ENCODE measurements at places on chromosomes 2 and 18.
A peak's percentile ranks its signal among the peaks of the same experiment; 100 is the strongest.

- no peak for DNase-seq
Observed at GRCh38 chr2:11559066-11559785, 25.4 kb downstream of the GREB1 start.

DNA sequence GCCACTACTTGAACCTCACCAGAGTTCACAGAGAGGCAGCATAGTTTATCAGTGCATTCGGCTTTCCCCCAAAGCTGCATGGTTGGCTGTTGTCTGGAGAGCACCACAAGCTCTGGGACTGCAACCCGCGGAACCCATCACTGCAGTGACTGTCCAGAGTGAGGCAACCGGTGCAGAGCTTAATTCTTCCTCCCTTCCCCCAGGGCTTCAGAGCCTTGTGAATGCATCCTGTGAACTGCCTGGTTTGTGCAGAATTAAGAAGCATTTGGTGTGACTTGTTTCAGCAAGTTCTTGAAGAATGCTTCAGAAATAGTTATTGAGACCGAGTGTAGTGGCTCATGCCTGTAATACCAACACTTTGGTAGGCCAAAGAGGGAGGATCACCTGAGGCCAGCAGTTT is 99.2 kb upstream of the FOSL2 start:
- DNase-seq, result no peak

GRCh38 chr18:70195852-70196434 is 9.5 kb downstream of the RTTN start:
- no peak for DNase-seq

DNA sequence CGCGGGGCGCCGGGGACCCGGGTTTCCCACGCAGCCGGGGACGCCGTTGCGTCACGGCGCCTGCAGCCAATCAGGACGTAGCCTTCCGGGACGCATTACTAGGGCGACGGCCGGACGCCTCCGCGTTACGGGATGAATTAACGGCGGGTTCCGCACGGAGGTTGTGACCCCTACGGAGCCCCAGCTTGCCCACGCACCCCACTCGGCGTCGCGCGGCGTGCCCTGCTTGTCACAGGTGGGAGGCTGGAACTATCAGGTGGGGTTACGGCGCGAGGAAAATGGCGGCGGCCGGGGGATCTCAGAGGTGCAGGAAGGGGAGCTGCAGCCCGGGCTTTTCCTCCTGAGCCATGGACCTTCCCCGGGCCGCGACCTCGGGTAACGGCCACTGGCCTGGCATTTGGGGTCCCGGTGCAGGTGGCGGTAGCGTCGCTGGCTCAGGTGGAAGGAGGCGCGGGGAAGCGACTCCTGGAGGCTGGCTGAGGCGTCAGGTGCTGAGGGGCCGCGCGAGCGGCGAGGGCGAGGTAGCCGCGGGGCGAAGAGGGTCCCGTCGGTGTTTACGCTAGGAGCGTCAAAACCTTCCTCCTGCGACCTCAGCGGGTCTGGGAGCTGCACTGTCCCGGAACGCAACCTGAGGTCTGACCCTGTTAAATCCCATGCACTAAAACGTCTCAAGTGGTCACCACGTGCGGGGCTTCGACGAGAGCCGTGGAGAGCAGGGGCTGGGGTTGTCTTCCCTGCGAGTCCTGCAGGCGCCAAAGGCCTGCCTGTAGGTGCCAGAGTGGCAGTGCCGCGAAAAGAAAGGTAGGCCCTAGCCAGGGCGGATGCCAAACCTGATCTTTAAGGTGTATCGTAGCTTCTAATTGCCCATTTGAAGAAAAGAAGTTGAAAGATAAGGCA is at the start of gene LCLAT1:
LCLAT1 (plus strand) TSS at position 98 of the 897 bp plus-strand sequence. CDS start 78,345 bp downstream, outside the sequence.
- peak; percentile 95 for DNase-seq

- no peak for DNase-seq
Observed at GRCh38 chr2:223102450-223102849, 50.5 kb downstream of the KCNE4 start.

- no peak for DNase-seq
Observed at GRCh38 chr18:49399003-49399402, 61.4 kb downstream of the DYM start.

DNA sequence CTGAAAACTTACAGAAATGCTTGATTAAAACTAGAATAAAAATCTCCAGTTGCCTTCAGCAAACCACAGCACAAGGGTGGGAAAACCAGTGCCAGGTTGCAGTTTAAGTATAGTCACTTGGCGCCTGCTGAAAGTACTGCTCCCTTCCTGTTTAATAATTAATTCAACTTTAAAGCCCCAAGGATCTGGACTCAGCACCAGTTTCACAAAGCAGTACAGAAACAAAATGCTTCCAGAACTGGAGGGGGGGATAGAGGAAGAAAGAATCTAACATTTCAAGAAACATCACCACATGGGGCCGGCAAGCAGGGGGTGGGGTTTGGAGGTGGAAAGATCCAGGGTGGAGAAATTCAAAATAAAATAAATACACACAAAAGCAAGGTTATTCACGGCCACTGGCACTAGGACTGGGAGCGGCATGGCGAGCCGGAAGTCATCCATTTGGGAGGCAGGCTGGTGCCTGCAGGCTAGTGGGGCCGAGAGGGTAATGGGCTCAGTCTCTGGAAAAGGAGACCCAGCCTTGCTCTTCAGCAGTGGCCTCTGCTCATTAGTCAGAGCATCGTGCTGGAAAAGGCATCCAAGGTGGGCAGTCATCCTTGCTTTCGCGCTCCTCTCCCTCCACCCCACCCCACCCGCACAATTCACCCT is 85.8 kb downstream of the POU3F3 start:
- no peak for DNase-seq

DNA sequence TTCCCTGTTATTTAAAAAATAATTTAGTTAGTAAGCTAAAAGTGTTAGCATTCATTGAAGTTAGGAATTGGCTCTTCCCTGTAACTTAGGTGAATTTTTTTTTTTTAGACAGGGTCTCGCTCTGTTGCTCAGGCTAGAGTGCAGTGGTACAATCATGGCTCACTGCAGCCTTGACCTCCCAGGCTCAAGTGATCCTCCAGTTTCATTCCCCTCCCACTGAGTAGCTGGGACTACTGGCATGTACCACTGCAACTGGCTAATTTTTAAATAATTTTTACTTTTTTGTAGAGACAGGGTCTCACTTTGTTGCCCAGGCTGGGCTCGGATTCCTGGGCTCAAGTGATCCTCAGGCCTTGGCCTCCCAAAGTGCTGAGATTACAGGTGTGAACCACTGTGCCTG is 66.4 kb downstream of the CERS6 start:
- no peak for DNase-seq

GRCh38 chr2:158228943-158229508 is 127.3 kb downstream of the UPP2 start:
- DNase-seq, result no peak

DNA sequence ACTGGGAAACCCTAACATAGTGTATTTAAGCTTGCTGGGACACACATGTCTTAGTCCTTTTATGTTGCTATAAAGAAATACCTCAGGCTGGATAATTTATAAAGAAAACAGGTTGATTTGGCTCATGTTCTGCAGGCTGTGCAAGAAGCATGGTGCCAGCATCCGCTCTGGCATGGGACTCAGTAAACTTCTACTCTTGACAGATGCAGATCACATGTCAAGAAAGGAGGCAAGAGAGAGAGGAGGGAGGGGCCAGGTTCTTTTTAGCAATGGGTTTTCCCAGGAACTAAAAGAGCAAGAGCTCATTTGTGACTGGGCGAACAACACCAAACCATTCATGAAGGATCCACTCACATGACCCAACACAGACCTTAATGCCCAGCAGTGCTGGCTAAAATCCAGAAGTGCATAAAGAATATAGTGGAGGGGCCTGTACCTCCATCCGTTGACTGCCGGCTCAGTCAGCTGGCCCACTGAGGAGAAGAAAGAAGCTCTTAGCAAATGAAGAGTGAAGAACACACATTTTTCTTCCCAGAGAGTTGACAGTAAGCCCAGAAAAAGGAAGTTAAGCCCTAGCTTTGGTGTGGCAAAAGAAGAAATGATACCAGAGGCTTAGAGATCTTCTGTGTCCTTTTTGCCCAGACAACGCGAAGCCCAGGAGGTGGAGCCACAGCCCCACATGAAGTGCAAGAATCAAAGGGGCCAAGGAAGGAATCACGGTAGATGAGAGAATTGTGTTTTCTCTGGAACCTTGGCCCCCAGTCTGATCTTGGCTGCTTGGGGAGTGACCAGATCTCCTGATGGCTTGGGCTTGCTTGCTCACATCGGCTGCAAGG is 183.5 kb upstream of the FAM98A start:
- no peak for DNase-seq

GRCh38 chr2:102014041-102014345 is 22.2 kb downstream of the IL1R2 start:
- no peak for DNase-seq

- no peak for DNase-seq
Observed at GRCh38 chr18:3172097-3172496, 47.7 kb downstream of the MYOM1 start.

- DNase-seq, result no peak
Observed at GRCh38 chr2:95317123-95317500, 20.0 kb downstream of the KCNIP3 start.

DNA sequence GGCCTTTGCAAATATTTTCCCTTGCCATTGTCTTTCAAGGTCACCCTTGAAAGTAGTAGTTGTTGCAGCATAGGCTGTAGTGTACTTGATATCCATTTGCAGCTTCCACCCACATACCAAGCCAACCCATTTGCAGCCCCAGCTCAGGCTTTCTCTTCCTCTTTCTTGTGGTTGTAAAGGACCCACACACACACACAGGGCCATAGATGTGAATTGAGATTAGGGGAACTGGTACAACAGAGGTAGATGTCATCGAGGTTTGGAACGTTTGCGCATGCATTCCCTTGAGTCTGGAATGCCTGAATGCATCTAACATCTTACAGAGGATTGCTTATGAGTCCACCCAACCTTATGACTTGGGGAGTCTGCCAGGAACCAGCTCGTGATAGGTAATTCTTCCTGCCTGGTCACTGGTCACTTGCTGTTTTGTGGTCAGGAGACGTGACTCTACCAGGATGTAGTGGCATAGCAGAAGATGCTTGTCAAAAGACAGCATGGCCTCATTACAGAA is 91.9 kb downstream of the MRPS9 start:
- DNase-seq, result no peak

DNA sequence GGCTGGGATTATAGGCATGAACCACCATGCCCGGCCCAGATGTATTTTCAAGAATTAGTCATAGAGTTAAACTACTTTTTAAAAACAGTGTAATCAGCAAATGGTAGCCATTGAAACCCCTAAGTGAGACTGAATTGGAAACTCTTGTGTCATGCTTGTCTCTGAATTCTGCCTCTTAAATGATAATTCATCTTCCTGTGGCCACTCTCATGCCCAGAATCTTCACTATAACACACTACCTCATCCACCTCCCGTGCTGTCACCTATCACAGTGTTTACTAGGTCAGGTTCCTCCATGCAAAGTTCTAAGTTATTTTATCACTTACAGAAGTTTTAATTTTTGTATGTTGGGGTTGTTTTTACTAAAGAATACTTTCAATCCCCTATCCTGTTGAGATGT is 197.5 kb downstream of the PHLPP1 start:
- DNase-seq, result no peak

DNA sequence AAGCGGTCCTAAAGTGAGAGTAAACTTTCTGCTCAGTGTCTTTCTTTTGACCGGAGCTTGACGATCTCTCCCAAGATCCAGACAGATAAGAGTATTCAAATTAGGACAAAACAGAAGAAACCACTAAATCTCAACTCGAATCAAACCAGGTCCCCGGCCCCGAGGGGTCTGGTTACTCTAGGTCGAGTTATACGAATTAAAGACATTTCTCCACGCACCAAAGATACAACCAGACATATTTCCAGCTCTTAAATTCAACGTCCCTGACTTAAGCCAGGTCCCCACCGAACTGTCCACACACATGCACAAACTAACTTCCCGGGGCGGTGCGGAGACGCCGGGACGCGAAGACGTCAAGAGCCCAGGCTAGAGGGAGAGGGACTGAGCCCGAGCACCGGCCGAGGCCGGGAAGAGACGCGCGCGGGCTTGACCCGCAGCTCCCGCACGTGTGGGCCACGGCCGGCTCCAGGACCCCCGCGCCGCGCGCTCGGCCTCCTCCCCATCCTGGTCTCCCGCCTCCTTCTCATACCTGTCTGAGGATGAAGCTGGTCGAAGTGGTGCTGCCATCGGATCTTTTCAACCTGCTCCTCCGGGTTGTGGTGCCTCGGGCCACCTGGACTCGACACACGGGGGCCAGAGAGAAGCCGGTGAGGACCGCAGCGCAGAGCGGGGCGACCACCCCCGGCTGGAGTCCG is 896 bp downstream of the CACNB4 start:
- DNase-seq, result peak; percentile 62

GRCh38 chr2:116809109-116809508 is 1005.4 kb upstream of the DDX18 start:
- no peak for DNase-seq

DNA sequence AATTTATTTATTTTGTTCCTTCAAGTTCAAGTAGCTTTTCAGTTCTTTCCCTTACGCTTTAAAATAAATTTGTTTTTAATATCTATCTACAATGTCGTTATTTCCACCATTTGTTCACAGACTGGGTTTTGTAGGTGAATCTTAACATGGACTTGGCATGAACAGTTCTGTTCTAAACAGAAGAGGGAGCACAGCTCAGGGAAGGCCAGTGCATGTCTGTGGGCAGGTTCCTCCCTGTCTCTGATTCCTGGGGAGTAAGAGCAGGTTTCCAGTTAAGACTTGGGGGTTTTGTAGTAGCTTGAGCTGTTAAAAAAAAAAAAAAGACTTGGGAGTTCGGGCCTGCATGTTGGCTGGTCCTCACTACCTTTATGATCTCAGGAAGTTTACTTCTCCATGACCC is 11.1 kb downstream of the TTL start:
- DNase-seq, result no peak

DNA sequence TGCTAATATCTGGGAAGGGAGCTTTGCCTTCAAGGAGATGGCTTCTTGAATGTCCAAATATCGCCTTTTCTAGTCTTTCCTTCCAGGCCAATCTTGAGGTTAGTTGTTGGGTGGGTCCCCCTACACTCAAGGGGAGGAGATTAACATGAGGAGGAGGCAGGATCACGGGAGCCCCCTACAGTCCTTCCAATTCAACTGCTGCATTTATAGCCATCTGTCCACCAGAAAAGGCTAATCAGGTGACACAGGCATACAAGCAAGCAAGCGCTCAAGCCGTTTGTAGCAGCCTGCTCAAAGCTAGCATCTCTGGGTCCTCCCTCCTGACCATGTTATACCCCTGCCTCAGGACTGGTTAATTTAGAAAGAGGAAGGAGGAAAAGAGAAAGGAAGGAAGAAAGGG is 87.6 kb downstream of the MRPS9 start:
- DNase-seq, result no peak

- DNase-seq, result no peak
Observed at GRCh38 chr2:153509133-153509532, 30.6 kb upstream of the RPRM start.

DNA sequence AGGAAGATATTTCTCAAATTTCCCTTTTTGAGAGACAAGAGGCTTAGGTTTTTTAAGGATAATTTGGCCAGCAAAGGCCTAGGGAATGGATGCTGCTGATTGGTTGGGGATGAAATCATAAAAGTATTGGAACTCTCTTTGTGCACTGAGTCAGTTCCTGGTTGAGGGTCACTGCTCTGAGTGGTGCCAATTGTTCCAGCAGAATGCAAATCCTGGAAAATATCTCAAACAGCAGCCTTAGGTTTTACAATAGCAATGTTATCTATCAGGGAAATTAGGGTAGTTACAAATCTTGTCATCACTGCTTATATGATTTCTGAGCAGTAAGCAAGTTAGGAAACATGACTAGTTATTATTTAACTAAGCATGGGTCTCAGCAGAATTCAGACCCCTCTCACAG is 96.2 kb downstream of the RAD51AP2 start:
- no peak for DNase-seq
